ENCODE measurements at places on chromosomes 12 and 14.
A peak's percentile ranks its signal among the peaks of the same experiment; 100 is the strongest.

- DNase-seq, result no peak
Measured at GRCh38 chr14:53090853-53091252, 62.3 kb downstream of the DDHD1 start.

- DNase-seq, result peak; percentile 53
Measured at GRCh38 chr12:108457006-108457733, 57.9 kb upstream of the FICD start.

GRCh38 chr12:110421159-110421661 is 17.7 kb upstream of the ANAPC7 start:
- DNase-seq, result no peak

DNA sequence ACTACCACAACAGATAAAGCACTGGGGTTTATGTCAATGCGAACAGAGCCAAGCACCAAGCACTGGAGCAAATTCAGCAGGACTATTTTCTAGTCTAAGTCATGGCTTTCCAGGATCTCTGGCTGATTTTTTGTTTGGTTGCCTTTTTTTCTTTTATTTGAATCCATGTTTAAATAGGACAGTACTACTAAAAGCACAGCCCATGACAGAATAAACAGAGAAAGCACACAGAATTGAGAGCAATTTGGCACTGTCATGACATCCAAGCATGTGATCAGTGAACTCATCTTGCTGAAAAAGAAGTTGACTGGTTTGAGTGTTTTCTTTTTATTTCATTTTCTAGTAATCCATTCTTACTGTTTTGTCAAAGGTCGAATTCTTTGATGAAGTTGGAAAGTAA is 23.1 kb upstream of the RERG start:
- no peak for DNase-seq

- no peak for DNase-seq
Measured at GRCh38 chr14:85402569-85403162, 127.3 kb upstream of the FLRT2 start.

GRCh38 chr14:56650979-56651378 is 71.4 kb downstream of the TMEM260 start:
- DNase-seq, result no peak

- no peak for DNase-seq
Measured at GRCh38 chr14:75636100-75636692, 24.5 kb downstream of the ERG28 start.

- no peak for DNase-seq
Measured at GRCh38 chr14:90443161-90444076, 46.6 kb downstream of the CALM1 start.

DNA sequence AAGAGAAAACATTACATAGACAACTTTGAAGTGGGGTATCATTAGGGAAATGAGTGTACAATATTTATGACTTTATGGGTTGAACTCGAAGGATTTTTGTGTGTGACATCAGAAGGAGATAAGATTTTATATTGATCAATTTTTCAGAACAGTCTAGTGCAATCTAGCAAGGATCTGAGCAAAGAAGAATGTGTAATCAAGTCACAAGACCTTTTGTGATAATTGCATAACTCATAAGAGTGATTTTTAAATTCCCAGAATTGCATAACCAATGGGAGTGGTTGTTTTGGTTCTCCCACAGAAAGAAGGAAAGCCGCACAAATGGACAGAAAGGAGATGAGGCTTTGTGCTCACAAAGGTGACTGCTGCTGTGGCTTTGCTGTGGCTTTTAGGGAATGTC is 441.8 kb upstream of the FLRT2 start:
- no peak for DNase-seq

GRCh38 chr12:15757553-15758255 is 31.5 kb downstream of the EPS8 start:
- no peak for DNase-seq

DNA sequence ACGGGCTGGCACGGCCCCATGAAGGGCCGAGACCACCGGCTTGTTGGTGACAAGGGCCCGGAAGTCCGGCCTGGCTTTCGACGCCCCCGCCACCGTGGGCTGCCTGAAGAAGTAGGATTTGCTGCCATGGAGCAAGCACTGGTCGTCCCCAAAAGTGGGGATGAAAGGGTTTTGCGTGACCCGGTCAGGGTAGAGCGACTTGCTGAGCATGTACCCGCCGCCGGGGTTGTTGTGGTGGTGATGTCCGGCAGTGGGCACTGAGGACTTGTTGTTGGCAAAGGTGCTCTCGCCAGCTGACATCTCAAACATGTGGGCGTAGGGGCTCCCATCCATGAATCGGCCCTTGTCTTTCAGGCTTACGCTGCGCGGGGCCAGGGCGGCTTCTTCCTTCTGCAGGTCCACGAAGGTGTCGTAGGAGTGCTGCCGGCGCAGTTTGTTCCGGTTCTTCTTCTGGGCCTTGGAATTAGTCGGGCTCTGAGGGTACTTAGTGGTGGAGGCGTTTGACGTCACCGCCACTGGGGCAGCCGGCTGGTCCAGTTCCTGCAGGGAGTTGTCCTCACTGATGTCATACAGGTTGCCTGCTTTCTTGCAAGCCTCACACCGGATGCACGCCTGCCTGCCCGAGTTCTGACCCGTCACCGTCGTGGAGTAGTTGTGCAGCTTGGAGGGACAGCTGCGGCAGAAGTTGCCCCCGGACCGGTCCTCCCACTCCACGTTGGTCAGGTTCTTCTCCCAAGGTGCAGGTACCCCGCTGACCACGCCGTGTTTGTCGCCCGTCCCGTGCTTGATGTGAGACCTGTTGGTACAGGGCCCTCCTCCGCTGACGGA is 366.6 kb downstream of the EMP1 start:
- DNase-seq, result no peak

GRCh38 chr12:67852701-67853100 is 136.5 kb upstream of the IFNG-AS1 start:
- no peak for DNase-seq

- DNase-seq, result no peak
Measured at GRCh38 chr12:116159175-116159574, 118.3 kb downstream of the MED13L start.

DNA sequence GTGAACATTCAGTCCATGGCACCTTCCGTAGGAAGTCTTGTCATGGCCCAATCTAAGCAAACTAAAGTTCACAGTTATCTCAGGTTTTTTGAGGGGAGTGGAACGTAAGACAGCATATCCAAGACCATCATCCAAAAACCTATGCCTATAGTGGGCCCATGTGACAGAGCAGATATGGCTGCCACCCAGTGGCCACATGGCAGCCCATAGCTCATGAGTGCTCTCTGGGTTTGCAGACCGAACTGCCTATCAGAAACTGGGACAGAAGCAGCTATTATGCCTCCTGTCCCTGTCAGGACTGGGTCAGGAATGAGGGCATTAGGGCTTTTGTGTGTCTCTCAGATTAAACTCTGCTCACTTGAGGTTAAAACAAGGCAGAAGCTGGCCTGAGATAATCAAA is 503.7 kb downstream of the NRXN3 start:
- DNase-seq, result no peak

DNA sequence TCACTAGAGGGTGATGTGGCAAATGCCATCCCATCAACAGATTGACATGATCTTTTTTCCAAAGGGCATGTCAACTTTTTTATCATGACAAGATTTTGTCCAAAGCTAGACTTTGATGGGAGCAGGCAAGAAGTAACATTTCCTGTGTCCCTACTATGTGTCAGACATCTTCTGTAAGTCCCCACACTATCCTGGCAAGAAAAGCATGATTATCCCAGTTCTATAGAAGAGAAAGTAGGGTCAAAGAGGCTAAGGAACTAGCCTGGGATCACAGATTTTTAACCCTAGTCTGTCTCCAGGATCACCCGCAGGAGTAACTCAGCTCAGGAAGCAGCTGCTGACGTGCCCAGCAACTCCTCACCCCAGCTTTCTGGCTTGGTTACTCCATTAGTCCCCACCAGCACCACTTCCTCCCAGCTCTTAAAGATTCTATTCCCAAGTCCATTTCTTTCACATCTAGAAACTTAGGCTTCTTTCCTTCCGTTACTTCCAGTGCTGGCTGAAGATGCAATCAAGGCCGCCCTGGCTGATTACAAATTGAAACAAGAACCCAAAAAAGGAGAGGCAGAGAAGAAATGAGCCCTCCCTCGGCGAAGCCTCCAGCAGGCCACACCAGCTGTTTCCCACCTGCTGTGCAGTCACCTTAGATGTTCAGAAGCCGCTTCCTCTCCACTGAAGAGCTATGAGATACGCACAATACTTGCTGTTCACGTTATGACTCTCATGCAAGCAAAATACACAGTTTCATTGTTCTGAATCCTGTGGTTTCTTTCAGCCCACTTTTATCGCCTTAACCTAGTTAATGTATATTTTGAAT is 6.2 kb downstream of the ISCU start:
- no peak for DNase-seq

- no peak for DNase-seq
Measured at GRCh38 chr12:93857991-93858447, 180.8 kb downstream of the CRADD start.

GRCh38 chr14:65431951-65432350 is 19.4 kb downstream of the FUT8 start:
- no peak for DNase-seq

DNA sequence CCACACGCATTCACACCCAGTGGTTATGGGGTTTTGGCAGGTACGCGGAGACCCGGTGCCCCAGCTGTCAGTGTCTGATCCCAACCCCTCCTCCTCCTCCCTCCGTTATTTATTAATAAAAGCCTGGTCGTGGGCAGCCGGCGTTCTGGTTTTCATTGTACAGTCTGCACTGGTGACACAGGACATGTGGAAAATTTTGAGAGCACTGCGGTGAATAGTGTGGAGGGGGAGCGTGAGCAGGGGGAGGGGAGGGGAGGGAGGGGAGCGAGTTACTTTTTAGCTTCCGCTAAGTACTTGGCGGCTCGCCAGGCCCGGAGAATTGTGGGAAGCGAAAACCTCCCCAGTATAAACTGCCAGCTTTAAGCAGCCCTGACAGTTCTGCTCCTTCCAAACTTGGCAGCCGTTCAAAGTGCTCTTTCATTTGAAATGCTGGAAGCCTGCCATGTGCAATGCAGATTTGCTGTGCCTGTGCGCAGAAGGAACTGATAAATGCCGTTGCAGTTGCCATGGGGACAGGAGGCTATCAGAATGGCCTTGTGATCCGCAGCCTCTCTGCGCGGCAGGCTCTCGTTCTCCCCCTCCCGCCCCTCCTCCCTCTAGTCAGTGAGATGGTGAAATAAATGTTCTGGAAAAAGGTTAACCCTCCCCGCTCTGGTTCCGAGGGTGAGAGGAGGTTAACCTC is 11.7 kb upstream of the IRF2BPL start:
- DNase-seq, result peak; percentile 54

DNA sequence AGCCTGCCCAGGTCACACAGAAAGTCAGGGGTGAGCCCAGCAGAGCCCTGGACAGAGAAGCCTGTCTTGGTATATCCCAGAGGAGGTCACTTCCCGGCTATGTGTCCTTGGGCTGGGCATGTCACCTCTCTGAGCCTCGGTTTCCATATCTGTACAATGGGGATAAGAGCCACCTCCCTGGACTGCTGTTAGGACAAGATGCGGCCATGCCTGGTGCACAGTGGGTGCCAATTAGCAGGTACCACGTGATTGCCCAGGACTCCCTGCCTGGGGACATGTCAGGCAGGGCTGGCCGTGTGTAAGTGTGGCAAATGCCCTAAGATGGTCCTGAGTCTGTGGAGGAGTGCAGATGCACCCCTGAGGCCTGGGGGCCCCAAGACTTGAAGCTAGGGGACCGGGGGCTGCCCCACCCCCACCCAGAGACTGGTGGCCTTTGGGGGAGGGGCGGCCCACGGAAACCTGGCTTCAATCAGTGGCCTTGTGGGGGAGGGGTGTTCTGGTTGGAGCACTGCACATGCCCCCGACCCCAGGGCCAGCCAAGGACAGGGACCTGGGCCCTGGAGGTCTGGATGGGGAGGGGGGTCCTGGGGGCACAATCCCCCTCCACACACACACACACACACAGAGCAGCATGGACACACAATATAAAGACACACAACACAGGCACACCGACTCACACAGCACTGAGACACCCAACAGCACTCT is 878 bp downstream of the TMEM119 start:
- DNase-seq, result no peak

- DNase-seq, result no peak
Measured at GRCh38 chr12:111677186-111677585, 8.6 kb downstream of the BRAP start.

- no peak for DNase-seq
Measured at GRCh38 chr14:58941629-58942028, 246.8 kb upstream of the DAAM1 start.

- DNase-seq, result no peak
Measured at GRCh38 chr14:70213721-70214282, 25.1 kb upstream of the SLC8A3 start.

- DNase-seq, result no peak
Measured at GRCh38 chr14:74932401-74932901, 9.4 kb upstream of the RPS6KL1 start.

GRCh38 chr14:54650331-54650958 is 83.5 kb downstream of the SAMD4A start:
- DNase-seq, result no peak

GRCh38 chr12:57583008-57583831 is 7.8 kb upstream of the PIP4K2C start:
- DNase-seq, result peak; percentile 84

DNA sequence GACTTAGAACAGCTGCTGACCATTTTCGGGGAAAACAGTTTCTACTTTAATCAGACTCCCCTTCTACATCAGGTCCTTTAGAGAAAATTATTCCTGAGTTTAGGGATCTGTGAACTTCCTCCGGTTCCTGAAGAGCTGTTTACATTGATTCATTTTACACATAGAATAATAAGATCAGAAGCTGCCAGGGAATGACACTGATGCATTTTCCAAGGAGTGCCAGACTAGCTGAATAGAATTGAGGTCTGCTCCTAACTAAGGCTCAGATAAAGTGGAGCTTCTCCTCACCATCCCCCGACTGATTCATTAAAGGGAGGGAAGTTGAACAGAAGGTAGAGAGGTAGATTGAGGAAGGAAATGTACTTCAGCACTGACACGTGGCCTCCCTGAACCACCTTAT is 41.9 kb upstream of the PSMA6 start:
- DNase-seq, result no peak

GRCh38 chr14:71328954-71329353 is 421.7 kb downstream of the PCNX1 start:
- DNase-seq, result no peak

- DNase-seq, result peak; percentile 73
Measured at GRCh38 chr12:53508534-53509170, 1.4 kb upstream of the NPFF start.

DNA sequence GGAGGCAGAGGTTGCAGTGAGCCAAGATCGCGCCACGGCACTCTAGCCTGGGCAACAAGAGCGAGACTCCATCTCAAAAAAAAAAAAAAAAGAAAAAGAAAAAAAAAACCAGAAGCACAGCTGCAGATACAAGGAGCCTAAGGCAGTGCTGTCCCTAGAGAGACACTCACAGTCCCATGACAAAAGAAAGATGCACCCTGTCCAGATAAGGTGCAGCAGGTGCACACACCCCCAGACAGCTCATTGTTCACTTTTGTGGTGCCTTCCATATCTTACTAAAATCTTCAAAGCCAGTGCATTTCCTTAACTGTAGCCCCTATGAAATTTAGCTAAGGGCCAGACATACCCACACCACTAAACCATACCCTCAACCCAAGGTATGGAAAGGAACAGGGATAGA is 7.7 kb upstream of the NRL start:
- DNase-seq, result no peak

Measured in 8988T (cell line).